T-cell (primary cell): ENCODE measurements at places on chromosomes 11 and 22.

GRCh38 chr22:37855462-37855861 lies 6.2 kb downstream of the EIF3L start:
- DNase-seq = no peak

DNA sequence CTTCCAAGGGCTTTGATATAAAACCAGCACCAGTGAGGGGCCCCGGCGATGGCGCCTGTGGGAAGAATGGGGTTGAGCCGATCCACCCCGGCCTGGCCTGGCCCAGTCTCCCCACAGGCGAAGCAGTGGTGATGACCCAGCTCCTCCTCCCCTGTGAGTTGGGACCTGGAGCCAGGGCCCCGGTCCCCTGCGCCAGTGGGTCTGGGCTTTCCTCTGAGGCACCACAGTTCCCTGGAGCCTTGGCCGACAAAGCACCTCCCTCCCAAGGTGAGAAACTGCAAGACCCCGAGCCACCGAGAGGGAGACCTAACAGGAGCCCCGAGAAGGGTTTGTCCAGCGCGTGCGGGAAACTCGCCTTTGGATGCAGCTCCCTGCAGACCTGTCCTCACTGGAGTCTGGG lies 942.9 kb downstream of the BRD1 start:
- no peak for DNase-seq

DNA sequence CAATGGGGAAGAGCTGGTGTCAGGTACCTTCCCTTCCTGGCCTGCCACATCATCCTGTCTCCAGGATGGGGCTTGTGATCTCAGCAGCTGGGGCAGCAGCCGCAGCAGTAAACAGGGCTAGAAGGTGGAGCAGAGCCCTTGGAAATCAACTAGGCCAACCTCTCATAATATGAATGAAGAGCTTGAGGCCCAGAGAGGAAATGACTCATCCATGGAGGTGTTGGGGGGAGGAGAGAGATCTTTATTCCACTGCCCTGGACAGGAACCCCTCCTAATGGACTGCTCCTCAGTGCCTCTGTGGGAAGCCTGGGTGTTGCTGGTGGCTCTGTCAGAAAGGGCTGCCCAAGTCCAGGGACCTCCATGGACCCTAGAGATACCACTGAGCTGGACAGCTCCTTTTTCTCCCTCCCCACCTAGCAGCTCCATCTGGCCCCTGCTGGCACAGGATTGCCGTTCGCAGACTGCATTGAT lies 111.8 kb downstream of the OSBP2 start:
- DNase-seq = no peak

DNA sequence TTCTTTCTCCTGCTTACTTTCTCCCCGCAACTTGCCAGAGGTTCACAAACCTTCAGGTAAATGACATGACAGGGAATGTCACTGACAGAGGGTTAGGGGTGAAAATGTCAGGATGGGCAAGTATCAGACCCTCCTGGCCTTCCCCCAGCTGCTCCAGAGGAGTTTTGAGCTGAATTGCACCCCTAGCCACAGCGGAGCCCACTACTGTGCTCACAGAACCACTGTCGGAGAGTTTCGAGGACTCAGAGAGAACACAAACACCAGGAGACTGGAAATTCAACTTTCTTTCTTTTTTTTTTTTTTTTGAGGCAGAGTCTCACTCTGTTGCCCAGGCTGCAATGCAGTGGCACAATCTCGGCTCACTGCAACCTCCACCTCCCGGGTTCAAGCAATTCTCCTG lies 21.5 kb upstream of the P2RY2 start:
- DNase-seq = no peak

DNA sequence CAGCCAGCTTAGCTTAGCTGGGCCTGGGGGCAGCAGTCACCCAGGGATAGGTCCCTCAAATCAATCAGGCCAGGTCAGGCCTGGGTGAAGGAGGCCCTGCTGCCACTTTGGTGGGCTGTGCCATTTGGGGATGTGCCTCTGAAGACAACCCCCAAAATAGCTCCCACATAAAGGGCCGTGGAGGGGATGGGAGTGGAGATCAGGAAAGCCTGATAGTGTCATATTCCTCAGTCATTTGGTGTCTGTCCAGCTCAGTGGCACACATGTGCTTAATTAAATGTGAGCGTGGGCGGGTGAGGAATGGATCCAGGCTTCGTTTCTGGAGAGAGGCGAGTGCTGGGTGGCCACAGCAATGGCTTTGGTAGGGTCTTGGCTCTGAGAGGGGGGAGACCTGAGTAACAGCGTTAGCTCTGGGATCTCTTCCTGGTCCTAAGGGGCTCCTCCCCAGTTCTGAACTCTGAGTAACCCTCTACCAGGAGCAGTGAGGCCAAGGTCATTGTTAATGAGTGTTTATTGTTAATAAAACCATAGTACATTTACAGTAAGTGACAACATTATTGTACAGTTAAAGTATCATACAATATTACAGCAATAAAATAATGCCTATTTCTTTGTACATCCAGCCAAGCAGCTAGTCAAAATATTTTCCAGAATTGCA lies 45.2 kb downstream of the NAT10 start:
- DNase-seq = no peak

DNA sequence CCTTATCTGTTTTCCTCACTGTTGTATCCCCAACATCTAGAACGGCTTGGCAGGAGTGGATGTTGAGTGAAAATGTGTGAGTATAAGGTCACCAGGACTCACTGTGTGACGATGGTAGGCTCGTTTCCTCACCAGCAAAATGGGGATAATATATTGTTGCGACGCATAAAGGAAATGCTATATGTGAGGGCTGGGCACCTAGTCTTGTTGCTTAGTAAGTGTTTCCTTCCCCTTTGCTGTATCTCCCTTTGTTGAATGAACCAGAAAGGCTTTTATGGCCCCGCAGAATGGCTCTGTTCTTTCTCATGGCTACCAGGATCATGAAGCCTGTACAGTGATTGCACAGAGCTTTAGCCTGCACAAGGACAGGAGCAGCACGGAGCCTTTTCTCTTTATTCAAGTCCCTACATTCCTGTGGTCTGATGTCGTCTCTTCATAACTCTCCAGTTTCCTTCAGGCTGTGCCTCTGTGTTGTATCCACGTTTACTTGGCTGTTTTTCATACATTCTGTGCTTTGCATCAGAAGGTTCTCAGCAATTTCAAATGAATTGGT lies 5.4 kb downstream of the TNRC6B start:
- DNase-seq = no peak

GRCh38 chr22:25410849-25411248 lies 153.6 kb upstream of the GRK3 start:
- DNase-seq = no peak

DNA sequence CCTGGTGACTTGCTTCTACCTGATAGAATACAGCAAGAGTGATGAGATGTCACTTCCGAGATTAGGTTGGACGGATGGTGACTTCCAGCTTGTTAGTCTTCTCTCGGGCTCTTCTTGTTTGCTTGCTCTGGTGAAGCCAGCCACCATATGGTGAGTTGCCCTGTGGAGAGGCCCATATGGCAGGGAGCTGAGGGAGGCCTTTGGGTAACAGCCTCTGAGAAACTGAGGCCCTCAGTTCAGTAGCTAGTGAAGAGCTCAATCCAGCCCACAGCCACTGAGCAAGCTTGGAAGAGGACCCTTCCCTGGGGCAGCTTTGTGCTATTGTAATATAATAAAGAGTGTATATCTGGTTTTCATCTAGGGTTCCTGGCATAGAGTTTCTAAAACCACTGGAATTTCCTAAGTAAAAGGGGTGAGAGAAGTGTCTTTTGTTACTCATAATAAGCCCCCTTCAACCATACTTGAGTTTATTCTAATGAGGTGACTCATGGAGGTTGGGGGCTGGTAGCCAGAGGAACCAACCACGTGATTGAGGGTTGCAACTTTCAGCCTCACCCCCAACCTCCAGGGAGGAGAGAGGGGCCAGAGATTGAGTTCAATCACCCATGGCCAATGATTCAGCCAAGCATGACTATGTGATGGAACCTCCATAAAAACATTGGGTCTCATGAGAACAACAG lies 8.0 kb upstream of the TPCN2 start:
- no peak for DNase-seq

- no peak for DNase-seq
These were observed 11.4 kb downstream of the ARAP1 start for GRCh38 chr11:72740562-72741428.

DNA sequence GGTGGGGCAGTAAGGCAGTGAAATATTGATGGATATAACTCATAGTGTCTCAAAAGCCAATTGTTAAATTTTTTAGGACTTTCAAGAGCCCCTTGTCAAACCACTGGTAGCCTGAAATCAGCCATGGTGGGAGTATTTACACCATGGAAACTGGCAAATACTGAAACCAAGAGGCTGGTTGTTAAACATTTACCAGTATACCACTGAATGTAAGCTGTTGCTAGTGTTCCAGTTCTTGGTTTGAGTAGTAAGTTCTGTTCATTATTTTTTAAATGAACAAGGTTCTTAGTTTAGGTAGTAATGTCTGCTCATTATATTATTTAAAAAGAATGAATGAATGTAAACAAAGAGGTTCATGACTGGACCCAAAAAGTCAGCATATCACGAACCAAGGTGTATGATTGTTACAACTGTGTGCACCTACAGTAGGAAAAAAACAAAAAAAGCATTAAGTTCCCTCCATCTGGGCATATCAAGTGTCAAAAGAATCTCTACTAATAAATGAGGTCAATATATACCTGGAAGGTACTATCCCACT lies 4.5 kb upstream of the EIF3F start:
- DNase-seq = no peak

- DNase-seq = no peak
These were observed 157.7 kb downstream of the C11orf91 start for GRCh38 chr11:33542921-33543320.
